ENCODE measurements at places on chromosomes 3 and 15.

DNA sequence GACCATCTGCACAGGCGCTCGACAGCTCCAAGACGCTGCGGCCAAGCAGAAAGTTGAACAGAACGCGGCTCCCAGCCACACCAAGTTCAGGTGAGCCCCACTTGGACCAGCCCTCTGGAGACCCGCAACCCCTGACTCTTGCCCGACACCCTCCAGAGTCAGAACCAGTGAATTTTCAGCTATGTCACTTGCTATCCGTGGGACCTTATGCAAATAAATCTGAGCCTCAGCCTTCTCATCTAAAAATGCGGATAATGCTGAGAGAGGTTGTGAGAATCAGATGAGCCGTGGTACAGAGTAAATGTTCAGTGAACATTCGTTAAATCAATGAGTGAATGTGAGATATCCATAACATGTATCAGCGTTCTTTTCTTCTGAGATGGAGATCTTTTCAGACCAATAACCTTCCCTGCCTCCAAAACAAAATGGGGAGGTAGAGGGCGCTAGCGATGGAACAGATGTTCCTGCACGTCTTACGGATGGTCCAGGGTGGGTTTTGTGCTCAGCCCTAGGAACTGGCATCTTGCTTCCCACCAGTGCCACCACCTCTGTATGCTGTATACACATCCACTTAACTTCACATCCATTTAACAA, 524 bp downstream of the MRPS11 start:
- DNase-seq = peak; percentile 30

DNA sequence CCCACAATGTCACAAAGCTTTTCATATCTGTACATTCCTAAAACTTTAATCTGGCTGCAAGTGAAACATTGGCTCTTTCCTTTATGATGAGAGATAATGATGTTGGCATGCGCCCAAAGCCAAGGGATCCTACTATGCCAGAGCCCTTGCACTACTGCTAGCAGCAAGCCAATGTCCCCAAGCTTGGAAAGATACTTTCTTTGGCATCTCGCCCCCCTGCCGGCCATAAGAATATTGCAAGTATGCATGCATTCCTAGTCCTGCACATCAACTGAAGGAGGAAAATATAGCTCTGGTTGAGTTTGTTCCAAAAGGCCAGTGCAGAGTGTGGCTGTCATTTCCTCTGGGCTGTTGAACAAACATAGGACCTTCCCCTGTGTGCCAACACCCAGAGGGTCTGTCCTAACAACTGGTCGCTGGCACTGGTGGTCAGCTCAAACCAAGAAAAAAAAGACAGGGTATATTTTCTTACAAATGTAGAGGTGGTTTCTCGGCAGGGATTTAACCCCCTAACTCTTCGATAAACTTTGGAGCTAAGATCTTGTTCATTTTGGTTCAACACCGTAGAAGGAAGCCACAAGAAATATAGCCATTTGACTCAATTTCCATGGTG, 120.9 kb upstream of the ZBED2 start:
- DNase-seq = peak; percentile 78

DNA sequence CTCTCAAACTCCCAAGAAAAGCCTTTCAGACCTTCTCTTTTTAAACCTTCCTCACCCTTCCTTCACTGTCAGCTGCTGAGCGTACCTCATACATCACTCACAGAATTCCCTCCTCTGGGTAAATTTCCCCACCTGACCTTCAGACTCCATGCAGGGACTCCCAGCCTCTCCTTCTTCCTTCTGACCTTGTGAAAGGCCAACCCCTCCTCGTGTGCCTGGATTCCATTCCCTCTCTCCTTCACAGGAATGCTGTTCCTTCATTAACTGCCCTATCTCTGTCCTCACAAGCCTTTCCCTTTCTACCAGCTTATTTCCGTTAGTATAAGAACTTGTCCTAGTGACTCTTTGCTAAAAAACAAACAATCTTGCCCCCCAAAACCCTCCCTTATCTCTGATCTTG, 69.7 kb upstream of the MME start:
- DNase-seq = no peak

DNA sequence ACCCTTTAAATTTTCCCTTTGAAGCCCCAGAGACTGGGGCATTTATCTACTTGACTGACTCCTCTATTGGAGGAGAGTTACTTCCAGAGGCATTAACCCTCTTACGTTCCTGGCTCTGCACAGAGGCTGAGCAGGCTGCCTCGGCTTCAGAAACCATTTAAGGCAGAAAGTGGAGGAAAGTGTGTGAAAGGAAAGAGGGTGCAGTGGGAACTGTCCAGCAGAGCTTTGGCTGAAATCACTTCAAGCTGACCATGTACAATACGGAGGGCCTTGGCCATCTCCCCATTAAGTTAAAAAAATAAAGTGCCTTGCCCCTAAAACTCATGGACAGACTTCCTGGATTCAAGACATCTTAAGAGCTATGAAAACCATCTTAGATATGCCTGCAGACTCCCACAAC, 238.7 kb downstream of the SV2B start:
- no peak for DNase-seq

DNA sequence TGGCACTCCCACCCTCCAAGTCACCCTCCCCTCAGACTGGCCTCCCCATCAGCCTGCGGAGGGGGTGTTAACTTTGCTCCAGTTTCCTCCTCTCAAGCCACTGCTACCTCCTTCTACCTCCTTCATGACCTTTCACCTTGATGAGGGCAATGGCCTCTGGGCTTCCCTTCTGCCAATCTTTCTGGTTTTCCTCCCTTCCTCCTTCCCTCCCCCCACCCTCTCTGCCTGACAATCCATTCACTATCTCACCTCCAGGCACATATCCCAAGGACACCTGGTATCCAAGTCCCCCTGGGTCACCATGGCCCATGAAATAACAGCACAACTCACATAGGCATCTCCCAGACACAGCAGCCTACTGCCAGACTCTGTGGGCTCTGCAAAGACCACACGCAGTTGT, 80.0 kb downstream of the WWTR1 start:
- no peak for DNase-seq

- DNase-seq = no peak
Measured at GRCh38 chr3:46318207-46318927, 35.5 kb upstream of the CCR2 start.

DNA sequence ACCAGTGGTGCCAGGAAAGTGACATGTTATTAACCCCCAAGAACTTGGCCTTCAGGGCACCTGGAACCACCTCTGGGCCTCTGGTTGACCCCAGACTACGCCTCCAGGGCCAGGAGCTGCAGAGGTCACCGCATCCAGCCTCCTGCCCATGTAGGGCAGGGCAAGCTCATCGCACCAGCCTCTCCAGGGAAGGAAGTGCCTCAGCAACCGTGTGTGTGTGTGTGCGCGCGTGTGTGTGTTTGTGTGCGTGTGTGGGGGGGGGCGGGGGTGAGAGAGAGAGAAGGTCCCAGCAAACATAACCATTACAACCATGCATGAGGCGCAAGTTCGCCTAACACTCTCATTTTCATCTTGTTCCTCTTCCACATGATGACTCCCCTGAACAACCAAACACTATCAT, 31.8 kb downstream of the RAB6B start:
- DNase-seq = no peak

DNA sequence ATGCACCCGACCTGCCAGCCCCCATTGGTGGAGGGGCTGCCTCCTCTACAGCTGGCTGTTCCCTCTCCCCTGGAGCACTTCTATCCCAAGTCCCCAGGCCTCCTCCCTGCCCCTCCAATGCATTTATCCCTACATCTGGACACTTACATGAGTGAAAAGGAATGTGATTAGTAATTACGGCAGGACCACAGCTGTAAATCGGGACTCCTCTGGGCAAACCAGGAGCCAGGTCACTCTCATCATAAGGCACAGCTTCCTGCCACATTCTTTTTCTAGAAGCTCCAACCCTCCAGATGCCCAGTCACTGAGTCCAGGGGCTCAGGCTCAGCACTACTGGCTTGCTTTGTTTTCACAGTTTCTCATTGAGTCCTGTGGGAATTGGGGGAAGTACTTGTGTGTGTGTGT, 54.3 kb downstream of the IL20RB start:
- DNase-seq = no peak

- DNase-seq = no peak
Measured at GRCh38 chr3:124633524-124633923, 96.7 kb upstream of the UMPS start.
